ENCODE measurements at places on chromosomes 3 and 15.
A peak's percentile ranks its signal among the peaks of the same experiment; 100 is the strongest.

- DNase-seq, result peak; percentile 90
Measured at GRCh38 chr15:91049378-91050127, 27.2 kb upstream of the VPS33B start.

- DNase-seq, result no peak
Measured at GRCh38 chr3:76497636-76498035, 542.3 kb upstream of the ROBO2 start.

DNA sequence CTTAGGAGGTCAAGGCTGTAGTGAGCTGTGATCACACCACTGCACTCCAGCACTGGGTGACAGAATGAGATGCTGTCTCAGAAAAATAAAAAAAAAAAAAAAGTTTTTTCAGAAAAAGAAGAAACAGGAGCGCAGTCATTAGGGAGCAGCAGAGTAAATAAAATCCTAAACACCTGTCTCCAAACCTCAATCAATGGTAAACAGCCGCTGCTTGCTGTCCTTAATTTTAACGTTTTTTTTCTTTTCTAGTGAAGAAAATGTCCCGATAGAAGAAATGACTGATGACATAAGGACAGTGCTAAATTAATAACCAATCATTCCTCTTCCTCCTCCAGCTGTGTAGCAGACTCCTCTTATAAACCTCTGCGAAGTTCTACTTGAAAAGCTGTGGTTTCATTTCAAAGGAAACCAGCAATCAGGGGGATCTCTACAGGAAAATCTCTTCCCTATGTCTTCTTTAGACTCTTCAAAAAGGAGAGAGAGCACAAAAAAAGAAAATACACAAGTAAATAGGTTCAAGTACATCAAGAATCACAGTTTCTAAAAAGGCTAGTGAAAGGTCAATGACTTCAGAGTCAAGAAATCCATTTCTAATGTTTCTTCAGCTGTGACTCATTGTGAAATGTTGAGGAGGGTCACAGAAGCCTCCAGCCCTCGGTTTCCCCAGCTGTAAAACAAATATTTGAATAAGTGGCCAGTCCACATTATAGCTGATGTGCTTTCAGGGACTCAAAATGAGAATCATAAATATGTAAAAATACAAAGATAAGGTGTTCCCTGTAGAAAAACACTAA is 127.6 kb downstream of the TMCO5A start:
- DNase-seq, result no peak

DNA sequence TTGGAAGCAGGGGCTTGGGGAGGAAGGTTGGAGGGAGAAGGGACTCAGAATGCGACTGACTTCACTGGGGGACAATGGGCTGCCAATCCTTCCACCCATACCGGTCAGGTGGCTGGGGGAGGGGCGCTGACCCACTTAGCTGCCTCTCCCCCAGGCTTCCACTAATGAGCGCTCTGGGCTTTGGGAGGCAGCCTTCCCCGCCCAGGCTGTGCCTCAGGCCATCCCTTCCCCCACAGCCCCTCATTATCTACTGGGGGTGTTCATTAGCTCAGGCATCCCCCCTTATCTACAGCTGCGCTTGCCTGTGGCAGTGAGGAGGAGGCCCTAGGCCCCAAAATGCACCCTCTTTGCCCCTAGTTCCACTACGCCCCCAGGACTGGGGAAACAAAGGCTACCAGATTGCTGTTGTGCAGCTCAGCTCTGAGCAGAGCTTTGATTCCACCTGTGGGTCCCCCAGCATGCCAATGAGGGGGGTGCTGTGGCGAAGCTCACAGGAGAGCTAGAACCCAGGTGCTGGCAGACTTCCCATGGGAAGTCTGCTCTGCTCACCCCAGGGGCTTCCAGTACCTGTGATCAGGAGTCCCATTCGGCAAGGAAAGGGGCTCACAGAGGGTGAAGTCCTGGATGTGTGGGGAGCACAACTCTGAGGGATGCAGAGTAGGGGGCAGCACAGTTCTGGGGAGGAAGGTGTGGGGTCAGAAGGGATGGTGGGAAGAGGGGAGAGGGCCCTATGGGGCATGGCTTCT is 29.4 kb upstream of the SEMA3F start:
- no peak for DNase-seq

- no peak for DNase-seq
Measured at GRCh38 chr3:138799822-138800221, 34.9 kb downstream of the PIK3CB start.
